Spinal cord (tissue), 10 donors: ENCODE measurements at places on chromosomes 5 and 9.

GRCh38 chr5:33685873-33686755, 205.7 kb downstream of the ADAMTS12 start:
- DNase-seq = no peak

DNA sequence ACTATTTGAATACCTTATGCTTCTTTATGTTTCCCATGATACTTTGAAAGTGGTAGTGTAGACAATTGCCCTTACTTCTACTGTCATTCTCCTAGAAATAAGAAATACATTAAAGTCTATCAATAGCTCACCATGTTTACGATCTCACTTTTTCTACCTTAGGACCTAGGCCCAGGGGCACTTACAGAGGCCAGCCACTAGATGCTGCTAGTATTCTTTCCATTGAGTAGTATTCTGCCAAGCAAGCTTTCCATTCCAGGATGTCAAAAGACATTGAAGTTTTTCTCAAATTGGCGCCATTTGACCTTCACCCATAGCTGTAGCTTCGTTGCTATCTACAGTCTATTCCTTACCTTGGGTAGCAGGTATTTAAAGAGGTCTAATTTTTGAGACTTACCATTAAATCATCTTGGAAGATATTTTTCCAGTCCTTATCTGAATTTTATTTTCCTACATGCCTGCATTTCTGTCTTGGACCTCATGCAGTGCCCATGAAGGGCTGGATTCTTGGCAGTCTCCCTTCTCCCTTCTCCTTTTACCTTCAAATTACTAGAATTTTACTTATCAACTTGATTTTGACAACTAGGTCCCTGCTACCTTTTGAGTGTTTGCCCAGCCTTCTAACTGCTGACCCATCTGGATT, 246.0 kb upstream of the NUDT12 start:
- no peak for DNase-seq

- DNase-seq = no peak
These were observed 94.8 kb downstream of the ERCC6L2 start for GRCh38 chr9:95970317-95970716.

DNA sequence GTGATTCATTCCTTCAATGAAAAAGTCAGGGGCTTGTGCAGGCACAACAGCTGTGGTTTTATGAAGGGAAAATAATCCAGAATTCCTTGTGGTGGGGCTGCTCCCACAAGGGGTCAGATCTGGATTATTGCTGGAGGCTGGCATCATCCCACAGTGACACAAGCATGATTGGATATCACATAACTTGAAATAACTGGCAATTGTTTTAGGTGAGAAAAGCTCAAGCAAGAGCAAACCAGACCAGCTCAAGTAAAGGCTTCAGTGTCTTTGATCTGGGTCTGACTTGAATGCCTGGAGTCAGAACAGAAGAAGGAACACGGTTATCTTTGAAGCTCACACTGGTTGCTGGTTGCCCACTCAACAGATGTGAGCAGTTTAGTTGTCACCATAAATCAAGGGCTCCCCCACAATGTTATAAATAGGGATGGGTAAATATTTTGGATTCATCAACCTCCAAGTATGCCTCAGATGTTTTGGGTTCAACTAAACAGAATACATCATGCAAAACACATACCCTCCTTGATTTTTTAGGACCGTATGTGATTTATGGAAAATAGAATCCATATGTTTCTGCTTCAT, 3.1 kb upstream of the ZNF474 start:
- no peak for DNase-seq

- no peak for DNase-seq
These were observed 66.3 kb upstream of the FANCC start for GRCh38 chr9:95383845-95384244.

DNA sequence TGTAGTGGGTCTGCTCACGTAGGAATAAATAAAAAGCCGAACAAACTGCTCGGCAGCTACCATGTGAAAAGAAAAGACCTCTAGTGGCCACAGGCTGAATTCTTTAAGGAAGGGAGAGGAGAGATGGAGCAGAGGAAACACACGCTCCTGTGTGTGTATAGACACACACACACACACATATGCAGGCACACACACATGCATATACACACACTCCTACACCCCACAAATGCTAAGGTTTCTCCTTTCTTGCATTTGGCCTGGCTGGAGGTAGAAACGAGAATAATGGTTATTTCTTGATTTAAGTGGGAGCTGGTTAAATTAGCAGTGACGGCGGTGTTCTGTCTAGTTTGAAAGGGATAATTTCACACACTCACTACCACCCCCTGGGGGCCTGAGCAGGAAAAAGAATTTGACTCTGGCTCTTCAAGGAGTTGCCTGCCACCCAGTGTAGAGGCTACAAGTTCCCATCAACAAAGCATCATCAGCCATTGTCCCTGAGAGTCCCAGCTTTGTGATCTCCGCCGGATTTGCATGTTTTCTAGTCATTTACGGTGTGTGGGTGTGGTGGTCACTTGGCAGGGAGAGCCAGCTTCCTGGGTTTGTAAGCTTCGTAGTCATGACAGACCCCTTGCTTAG, at the start of gene INSYN2B:
TSS of gene INSYN2B (minus strand) at position 78 of the 636 bp plus-strand sequence. CDS start 96,597 bp downstream, outside the sequence.
- DNase-seq = peak; percentile 85

DNA sequence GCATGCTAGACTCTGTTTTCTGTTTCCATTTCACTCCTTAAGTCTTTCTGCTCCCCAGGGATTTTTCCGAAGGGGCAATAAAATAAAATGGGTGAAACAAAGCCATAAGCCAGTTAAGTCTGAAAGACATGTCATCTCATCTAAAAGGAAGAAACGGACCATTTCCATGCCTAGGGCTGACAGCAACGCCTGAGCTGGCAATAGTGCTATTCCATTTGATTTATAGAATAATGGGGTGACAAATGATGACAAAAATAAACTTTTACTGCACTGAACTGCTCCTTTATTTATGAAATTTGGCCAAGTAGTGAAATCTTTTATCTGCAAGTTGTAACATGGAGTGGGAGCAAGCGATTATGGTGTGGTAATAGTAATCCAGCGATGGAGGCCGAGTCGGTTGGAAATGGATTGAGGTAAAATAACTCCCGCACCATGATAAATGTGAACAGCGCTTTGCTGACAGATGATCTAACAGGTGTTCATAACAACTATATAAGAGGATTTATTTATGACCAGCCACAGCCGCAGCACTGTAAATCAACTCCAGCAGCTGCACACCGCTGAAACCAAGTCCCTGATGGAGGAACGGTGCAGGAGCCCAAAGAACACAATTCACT, 219.8 kb upstream of the TBCA start:
- DNase-seq = no peak

DNA sequence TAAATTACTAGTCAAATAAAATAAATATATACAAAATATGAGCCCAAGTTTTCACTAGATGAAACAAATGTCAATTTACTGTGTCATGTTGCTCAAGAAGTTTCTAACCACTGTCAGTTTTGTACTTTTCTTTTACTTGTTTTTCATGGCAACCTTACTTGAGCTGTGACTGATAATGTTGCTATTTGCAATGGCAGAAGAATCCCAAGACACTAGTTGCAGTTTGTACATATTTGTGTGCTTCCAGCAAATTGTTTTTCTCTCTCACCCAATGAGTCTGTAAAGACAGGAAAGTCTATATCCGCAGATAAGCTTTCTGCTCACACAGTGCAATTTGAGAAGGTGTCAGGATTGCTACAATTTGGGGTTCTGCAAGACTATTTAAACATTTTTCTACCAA, 338.6 kb upstream of the PCSK5 start:
- DNase-seq = peak; percentile 55

DNA sequence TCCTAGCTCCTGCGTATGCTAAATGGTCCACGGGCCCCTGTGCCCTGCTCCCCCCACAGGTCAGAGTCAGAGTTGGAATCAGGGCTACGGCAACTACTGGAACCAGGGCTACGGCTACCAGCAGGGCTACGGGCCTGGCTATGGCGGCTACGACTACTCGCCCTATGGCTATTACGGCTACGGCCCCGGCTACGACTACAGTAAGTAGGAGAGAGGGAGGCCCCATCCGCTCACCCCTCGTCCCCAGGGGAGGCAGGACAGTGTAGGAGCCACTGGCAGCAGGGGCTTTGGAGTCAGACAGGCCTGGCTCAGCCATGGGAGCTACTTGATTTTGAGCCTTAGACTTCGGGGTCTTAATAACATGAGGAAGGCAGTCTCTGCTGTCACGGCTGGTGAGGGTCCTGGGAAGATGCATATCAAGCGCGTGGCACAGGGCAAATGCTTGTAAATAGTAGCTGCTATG, 5.8 kb downstream of the HNRNPAB start:
- no peak for DNase-seq

DNA sequence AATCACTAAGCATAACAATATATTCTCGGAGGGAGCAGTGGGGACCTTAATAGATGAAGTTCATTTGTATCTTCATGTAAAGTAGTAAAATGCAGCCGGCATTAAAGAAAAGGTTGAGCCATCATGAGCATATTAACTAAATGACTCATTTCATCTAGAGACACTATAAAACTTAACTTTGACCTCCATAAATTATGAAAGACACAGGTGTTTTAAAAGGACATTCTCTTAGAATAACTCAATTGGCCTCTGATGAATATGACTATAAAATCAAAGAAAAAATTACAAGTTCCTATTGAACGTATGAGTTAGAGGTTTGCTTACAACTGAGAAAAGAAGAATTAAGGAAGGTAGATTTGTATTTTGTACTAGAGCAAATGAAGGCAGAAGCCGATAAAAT, 220.3 kb downstream of the SEMA5A start:
- no peak for DNase-seq

- no peak for DNase-seq
These were observed 17.1 kb upstream of the MATR3 start for GRCh38 chr5:139276426-139276825.

GRCh38 chr5:153043886-153044285, 446.6 kb upstream of the GRIA1 start:
- DNase-seq = no peak

DNA sequence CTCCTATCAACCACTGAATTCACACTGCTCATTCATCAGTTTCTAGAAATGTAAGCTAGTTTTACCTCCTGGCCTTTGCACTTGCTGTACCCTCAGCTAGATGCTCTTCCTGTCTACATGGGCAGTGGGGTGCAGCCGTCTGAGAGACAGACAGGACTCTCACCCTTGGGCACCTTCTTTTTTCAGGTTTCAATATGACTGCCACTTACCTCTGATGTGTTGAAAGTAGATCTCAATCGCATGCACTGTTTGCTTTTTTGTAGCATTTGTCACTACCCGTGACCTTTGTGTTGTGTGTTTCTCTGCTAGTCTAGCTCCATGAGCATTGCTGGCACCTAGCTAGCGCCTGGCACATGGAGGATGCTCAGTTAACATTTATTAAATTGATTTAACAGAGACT, 403.1 kb upstream of the TRPC7 start:
- no peak for DNase-seq

GRCh38 chr5:66713998-66714397, 117.8 kb downstream of the MAST4 start:
- no peak for DNase-seq

- DNase-seq = no peak
These were observed 44.4 kb downstream of the RAD50 start for GRCh38 chr5:132601071-132601728.

- peak; percentile 32 for DNase-seq
These were observed 932.0 kb downstream of the TLE4 start for GRCh38 chr9:80503671-80504281.

- no peak for DNase-seq
These were observed 50.7 kb downstream of the COL15A1 start for GRCh38 chr9:98994172-98995058.

DNA sequence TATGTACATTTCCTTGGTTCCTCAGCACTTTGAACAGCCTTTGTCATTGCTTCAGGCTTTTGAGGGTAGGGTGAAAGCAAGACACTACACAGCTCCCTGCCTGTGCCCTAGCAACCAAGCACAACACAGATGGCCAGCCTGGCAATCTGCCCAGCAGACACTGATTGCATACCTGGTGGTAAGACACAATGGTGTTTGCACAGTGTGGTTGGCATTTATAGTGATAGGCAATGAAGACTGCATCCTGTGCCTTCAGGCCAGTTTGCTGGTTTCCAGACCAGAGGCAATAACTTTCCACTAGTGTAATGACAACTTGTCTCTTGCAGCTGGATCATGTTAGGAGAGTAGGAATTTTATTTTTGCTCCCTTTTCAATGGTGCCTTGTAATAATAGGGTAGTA, 144.5 kb upstream of the TNC start:
- peak; percentile 87 for DNase-seq

GRCh38 chr9:129126749-129127618, 15.8 kb downstream of the PTPA start:
- no peak for DNase-seq

DNA sequence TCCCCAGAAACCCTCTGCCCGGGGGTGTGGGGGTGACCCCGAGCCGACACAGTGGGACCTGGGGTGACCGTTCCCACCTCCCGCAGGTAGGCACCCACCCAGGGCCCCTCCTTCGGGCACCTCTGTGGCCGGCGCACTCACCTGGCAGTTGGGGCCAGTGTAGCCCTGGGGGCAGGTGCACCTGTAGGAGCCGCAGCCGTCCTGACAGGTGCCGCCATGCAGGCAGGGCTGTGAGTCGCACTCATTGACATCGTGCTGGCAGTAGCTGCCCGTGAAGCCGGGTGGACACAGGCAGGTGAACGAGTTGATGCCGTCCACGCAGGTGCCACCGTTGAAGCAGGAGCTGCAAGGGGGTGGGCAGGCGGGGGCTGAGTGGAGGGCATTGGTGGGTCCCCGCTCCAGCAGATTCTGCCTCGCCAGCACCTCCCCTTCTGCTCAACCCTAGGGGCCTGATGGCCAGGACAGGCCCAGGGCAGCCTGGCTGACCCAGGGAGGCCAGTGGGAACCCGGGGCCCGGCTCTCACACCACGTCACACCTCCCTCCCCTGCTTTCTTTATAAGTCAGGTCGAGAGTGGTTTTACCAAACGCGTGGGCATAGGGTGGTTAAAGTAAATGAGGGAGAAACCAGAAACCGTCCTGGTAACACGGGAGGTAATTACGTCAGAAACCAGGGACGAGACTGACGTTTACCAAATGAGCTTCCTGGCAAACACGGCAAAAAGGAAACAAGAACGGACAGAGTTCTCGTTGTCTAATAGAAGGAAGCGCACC, 26.1 kb upstream of the SEC16A start:
- no peak for DNase-seq

- DNase-seq = no peak
These were observed 212.1 kb upstream of the NUDT12 start for GRCh38 chr5:103774721-103775120.

- DNase-seq = no peak
These were observed 17.9 kb downstream of the TMEM245 start for GRCh38 chr9:109101810-109102209.

- DNase-seq = no peak
These were observed 24.5 kb upstream of the DPYSL3 start for GRCh38 chr5:147534172-147534951.
